Activated gamma-delta T cell treated with anti-CD3 and anti-CD28 coated beads, Interleukin-2, amount 50 U/mL, for 16 hours (primary cell): ENCODE measurements at places on chromosomes 12 and 14.

DNA sequence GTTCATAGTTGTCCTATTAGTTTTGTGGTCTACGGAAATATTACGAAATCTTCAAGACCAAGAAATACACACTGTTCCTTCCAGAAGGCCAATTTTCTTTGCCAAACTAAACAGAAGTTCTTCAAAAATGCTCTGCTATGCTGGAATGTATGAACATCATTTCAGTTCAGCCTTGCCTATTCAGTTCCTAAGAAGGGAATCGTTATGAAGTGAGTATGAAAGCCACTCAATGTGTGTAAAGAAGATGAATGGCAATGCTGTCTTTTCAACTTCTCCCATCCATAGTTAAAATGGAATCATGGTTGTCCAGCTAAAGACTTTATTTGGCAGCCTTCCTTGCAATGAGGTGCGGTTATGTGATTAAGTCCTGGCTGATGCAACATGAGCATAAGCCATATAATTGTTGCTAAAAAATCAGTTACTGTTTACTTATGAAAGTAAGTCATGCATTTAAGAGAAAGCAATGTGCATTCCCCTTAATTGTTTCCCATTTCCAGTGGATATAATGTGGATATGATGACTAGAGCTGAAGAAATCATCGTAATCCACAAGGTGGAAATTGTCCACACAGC lies 73.8 kb upstream of the PTPRR start:
- no peak for DNase-seq

DNA sequence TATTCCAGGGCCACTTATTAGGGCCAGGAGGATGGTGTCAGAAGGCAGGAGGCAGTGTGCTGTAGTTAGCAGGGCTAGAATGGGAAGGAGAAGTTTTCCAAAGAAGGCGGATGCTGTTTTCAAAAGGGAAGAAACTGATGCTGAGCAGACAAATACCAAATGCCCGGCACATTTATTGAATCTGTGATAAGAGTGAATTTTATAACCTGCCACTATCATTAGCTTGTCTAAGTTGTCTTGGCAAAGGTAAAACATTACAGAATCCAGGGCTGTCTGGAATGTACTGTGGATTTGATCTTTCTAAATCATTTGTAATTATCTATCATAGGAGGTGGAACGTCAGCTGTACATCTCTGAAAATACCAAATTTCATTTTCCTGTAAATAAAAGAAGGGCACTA lies 40.8 kb downstream of the NDUFA12 start:
- DNase-seq = no peak

- DNase-seq = no peak
These were observed 38.2 kb downstream of the TRPV4 start for GRCh38 chr12:109795023-109795422.

DNA sequence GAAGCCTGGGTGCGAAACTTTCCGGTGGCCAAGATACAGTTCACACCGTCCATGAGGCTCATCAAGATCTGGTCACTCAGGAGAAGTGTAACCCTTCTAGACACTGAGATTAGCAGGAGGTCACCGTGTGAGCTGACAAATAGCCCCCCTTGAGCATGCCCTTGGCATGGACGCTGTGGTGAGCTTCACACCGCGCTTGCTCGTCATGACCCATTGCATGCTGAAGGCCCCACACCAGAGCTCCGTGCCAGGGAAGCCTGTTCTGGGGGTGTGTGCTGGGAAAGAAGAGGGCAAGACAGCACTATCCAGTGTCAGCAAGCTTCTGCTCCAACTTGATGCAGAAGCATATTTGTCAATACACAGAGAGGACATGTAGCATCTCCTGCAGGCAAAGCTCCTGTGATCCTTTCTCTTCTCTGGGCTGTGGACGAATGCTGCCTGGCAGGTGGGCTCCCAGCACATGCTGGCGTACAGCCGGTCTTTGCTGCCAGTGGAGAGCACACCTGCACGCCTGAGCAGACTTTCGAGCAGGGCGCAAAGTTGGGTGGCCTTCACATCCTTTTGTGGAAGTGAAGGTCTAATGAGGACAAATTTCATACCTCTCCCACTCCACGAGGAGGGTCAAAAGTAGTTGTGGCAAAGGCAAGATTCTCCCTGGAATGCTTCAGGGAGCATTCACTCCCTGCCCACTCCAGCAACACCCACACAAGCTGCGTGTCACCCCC lies 126.9 kb upstream of the FKBP4 start:
- DNase-seq = no peak

GRCh38 chr12:26383041-26383440 lies 187.7 kb downstream of the SSPN start:
- DNase-seq = no peak

- DNase-seq = no peak
These were observed 2.0 kb upstream of the ERC1 start for GRCh38 chr12:989051-989450.
